D341Med (cell line): ENCODE measurements at places on chromosomes 7 and 10.

- DNase-seq, result no peak
Measured at GRCh38 chr10:6786579-6787031, 206.5 kb upstream of the PRKCQ start.

GRCh38 chr7:25319707-25320106 lies 91.4 kb upstream of the NPVF start:
- no peak for DNase-seq

- no peak for DNase-seq
Measured at GRCh38 chr10:126104767-126105166, 208.4 kb downstream of the FANK1 start.

- no peak for DNase-seq
Measured at GRCh38 chr10:109914966-109915365, 8.3 kb downstream of the XPNPEP1 start.

DNA sequence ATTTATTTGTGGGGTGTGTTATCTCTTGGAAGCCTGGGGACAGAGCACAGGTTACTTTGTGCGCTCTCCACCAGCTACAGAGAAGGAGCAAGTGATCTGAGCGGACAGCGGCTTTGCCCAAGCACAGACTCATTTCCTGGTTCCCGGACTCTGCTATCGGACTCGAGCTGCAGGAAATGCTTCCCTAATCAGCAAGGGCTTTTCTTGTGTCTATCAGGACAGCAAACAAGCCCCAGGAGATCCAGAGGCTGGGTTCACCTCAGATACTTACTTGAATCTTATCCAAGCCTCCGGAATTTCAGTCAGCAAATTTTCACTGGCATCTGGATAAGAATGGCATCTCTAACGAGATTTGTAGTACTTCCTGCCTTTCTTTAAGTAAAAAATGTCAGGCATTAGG lies 27.8 kb downstream of the MRC1 start:
- DNase-seq, result no peak

GRCh38 chr7:11217848-11218565 lies 244.3 kb downstream of the PHF14 start:
- DNase-seq, result no peak

DNA sequence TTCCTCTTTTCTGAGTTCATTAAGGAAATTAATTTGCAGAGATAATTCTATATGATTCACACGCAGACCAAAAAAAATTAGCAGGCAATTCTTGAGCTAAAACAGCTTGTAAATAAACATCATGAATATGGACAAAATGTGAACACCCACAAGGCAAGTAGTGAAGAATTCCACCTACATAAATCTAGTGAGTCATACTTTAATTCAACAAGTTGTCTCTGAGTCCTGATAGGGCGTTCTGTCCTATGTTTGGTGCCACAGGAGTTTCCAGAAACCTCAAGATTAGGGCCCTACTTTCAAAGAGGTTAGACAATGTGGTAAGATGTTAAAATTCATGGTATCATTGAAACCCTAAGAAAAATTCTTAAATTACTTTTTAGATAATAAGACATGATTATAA lies 122.3 kb downstream of the SGMS1 start:
- DNase-seq, result no peak

- DNase-seq, result no peak
Measured at GRCh38 chr7:157384301-157384700, 47.5 kb downstream of the DNAJB6 start.

GRCh38 chr7:6160191-6160623 lies 112.2 kb downstream of the CYTH3 start:
- peak; percentile 95 for DNase-seq

- no peak for DNase-seq
Measured at GRCh38 chr7:24456526-24457218, 116.6 kb upstream of the PALS2 start.

DNA sequence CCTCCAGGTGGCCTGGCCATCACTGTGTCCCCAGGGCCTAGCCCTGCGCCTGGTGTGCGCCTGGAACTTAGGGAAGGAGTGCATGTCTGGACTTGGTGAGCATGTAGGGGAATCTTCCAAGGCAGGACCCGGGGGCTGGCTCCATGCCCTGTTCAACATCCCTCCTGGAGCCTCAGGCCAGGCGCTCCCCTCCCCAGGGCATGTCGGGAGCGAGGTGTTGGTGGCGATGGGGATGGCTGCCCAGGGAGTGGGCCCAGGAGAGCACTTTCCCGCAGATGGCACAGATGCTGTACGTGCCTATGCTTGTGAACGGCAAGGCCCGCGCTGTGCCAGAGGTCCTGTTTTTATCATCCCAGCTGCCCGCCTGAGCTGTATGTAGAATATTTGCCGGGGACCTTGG lies 55.0 kb downstream of the CDH23 start:
- no peak for DNase-seq

DNA sequence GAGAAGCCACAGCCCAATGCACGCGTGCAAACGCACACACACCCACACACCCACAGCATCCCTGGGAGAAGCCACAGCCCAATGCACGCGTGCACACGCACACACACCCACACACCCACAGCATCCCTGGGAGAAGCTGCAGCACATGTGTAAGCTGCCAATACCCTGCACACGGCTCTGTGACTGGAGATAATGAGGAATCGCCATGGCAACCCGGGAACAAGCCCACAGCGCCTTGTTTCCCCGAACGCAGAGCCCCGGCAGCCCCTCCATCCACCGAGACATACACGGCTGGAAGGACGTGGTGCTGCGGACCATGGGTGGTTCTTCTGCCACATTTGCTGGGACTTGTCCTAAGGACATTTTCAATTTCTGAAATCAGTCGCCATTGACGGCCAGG lies 221.3 kb downstream of the PTPRN2 start:
- DNase-seq, result no peak

GRCh38 chr10:119845656-119846055 lies 27.0 kb downstream of the MCMBP start:
- DNase-seq, result no peak

- no peak for DNase-seq
Measured at GRCh38 chr10:18601321-18601720, 50.1 kb downstream of the NSUN6 start.

GRCh38 chr10:12937527-12937926 lies 64.0 kb downstream of the CCDC3 start:
- no peak for DNase-seq
